ENCODE measurements at places on chromosomes 7 and 10.

GRCh38 chr10:60669501-60669900 lies 108.8 kb upstream of the CDK1 start:
- DNase-seq, result no peak

GRCh38 chr10:19826712-19827111 lies 10.5 kb downstream of the PLXDC2 start:
- DNase-seq, result no peak

GRCh38 chr7:150476819-150477631 lies 26.6 kb downstream of the GIMAP8 start:
- no peak for DNase-seq

- no peak for DNase-seq
These were observed 19.0 kb downstream of the STEAP1 start for GRCh38 chr7:90173127-90173844.

DNA sequence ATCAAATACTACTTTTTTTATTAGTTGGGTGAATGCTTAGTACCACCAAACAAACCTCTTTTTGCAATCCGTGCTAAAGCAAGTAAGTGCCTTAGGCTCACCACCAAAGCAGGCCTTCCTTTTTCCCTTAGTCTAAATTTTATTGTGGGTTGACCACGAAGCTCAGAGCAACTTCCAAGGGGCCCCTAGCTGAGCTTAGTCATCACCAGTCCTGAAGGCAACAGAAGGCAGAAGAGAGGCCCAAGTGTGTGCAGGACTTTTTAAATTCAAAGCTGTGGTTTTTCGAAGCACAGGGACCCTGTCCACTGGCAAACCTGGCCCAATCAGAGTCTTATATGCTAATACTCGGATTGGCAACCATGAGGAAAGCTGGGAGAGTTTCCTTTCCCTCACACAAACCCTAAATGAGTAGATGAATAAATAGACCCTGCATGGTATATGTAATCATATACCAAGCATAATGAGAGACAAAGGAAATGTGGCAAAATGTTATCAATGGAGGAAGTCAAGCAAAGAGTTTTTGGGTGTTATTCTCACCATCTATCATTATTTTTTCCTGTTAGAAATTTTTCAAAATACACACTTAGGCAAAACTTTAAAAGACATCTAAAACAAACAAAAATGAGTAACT lies 453.2 kb upstream of the GALNT17 start:
- DNase-seq, result no peak

GRCh38 chr10:113337142-113337541 lies 215.7 kb upstream of the HABP2 start:
- DNase-seq, result no peak

DNA sequence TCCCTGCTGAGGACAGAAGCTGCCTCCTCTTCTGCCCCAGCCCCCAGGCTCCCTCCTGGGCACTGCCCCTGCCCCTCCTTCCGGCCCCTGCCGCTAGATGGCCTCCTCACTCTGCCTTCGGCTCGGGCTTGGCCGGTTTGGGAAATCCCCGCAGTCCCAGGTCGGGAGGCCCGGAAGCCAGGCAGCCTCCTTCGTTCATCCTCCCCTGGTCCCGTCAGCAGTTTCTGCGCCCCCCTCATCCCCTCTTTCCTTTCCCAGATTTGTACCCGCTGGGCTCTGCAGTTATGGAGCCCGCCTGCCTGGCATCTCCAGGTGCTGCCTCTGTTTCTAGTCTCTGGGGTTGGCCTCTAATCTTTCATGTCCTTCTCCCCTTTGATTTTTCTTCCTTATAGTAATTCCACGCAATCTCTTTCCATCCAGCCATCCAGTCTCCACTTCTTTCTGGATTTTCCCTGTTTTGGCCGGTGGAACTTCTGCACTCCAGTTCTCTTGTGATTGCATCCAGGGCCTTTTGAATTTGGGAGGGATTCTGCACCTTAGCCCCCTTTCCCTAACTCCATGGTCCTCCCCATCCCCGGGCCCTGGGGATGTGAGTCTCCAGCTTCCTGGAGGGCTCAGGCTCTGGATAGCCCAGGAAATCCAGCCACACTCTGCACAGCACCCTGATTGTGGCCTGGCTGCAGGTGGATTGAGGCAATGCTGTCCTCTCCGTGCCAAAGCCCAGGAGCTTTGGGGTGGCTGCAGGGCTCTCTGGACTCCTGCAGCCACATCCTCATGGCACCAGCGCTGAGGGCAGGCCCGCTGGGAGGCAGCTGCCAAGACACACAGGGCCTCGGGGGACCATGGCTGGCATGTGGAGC lies 3.3 kb upstream of the SHH start:
- DNase-seq, result peak; percentile 84

Measured in activated CD4-positive, alpha-beta T cell treated with anti-CD3 and anti-CD28 coated beads, Interleukin-2, amount 50 U/mL, for 48 hours (primary cell).